ENCODE measurements at places on chromosomes 13 and 19.

DNA sequence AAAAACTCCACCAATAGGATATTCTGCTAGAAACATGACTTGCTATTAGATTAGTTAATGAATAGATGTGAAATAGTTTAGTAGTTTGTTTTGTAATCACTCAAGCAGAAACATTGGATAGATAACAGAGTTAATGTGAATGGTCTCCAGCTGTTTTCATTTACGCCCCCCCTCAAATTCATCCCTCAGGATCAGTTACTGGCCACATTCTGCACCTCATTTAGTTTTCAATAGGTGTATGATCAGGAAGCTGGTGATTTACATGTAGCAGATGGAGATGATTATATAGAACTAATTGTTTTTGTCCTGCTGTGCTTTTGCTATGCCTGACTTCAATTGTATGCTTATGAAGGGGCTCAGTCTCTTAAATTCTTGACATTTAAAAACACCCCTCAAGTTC is 759.0 kb downstream of the SLITRK6 start:
- no peak for DNase-seq

GRCh38 chr13:20824762-20825476 is 51.2 kb upstream of the EEF1AKMT1 start:
- no peak for DNase-seq

GRCh38 chr19:55702131-55702627 is 27.2 kb downstream of the EPN1 start:
- DNase-seq = no peak

DNA sequence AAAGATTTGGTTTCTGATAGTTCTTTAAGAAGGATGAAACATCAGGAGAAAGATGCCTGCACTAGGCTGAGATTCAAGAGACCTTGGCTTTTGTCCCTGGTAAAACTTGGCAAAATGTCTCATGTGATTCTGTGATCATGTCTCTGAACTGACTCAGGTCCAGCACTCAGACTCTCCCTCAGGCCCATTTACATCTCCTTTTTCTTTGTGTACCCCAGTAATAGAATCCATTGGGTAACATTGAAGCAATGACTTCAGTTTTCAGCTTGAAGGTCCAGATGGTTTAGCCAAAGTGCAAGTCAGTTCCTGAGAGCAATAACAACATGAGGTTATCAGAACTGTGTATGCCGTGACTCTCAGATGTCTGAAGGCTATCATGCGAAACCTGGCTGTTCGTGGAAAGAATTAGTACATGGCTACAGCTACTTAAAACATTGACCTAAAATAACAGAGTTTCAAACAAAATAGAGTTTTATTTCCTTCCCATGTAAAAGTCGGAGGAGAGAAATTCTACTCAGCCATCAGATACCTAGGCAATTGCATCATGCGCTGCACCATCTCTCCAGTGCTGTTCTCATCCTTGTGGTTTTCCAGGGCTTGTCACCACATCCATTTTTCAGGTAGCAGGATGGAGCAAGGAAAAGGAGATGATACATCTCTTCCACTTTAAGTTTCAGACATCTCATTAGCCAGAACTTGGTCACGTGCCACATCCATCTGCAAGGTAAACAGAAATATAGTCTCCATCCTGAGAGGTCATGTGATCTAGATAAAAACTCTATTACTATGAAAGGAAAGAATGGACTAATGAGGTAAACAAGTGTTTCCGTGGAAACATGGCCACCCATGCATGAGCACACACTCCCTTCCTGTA is 117.3 kb downstream of the POSTN start:
- no peak for DNase-seq

DNA sequence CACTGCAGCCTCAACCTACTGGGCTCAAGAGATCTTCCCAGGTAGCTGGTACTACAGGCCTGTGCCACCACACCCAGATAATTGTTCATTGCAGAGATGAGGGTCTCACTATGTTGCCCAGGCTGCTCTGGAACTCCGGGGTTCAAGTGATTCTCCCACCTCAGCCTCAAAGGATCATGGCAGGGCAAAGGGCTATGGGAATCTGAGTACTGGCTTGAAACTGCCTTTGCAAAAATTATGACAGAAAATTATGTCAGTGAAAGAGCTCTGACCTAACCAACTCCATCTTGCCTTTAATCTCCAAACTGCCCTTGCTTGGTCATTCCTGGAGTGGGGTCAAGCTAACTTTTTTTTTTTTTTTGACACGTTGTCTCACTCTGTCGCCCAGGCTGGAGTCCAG is 1.3 kb upstream of the DNASE2 start:
- no peak for DNase-seq

- DNase-seq = no peak
Observed at GRCh38 chr19:33554391-33554790, 32.8 kb upstream of the PEPD start.

GRCh38 chr13:40031031-40031430 is 375.6 kb downstream of the COG6 start:
- no peak for DNase-seq

- DNase-seq = no peak
Observed at GRCh38 chr13:94210816-94211215, 268.7 kb downstream of the DCT start.

DNA sequence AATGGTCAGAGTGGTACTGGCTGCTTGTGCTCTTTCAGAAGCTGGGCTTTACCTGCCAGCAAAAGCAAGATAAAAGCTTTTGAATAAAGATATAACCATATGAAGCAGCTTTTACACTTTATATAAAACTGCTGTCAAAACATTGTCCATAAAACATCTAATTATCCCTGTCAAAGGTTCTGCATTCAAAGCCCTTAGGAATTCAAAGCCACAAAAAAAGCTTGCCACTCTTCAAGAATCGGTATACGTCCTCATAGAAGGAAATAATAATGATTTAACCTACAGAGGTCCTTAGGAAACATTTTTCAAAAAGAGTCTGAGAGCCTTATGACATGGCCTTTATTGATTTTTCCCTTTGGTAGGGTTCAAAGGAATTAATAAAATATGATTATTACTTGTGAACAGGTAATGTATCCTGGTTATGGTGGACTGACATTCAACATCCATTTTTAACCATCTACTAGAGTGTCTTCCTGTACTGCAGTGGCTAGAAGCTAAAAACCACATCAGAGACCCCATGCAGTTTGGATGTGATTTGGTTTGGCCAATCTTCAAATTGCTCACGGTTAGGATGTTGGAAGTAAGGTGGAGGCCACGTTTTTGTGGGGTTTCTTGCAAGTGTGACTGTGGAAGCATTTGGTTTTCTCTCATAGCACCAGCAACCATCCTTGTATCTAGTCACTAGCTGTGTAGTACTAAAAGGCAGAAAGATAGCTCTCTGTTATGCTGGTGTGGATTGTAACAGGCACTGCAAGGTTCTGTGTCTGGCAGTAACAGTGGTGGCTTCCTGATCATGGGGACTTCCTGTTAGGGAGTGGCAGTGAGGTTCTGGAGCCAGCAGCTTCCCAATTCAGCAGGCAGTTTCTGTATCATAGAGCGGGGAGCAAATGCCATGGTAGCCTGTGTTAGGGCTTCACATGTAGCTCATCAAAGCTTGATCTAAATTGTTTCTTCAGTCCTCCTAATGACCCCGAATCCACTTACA is 441.5 kb downstream of the DIAPH3 start:
- DNase-seq = no peak

GRCh38 chr13:111491659-111492058 is 171.2 kb downstream of the TEX29 start:
- DNase-seq = no peak

GRCh38 chr19:27748551-27749152 is 1464.3 kb downstream of the UQCRFS1 start:
- no peak for DNase-seq

DNA sequence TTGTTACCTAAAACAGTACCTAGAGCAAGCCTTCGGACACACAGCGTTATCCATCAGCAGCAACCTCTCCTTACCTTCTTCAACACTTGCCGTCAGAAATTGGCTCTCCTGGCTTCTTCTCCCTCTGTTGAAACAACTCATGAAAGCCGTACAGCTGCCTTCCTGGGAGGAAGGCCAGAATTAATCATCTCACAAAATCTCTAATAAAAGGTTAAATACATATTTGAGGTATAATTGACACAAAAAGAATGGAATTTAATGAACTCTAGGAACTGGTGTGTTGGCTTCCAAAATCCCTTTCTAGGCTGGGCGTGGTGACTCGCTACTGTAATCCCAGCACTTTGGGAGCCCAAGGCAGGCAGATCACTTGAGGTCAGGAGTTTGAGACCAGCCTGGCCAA is 37.3 kb upstream of the GTF2F2 start:
- no peak for DNase-seq

GRCh38 chr13:26942184-26942583 is 181.6 kb upstream of the GPR12 start:
- no peak for DNase-seq

DNA sequence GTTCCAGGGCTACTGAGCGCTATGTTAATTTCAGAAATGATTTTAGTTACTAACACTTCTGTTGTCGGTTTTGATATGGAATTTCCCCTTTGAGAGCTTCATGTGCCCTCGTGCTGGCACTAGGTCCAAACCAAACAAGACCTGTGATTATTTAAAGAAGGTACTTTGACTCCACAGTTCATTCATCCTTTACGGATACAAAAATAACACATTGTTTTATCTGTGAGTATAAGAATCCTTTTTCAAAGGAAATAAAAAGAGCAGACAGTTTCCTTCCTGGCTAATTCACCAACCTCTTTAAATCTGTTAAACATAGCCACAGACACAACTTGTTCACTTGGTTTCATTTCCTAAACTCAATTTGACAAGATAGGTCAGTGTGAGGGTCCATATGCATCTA is 141.2 kb downstream of the FLT1 start:
- DNase-seq = no peak

- DNase-seq = no peak
Observed at GRCh38 chr19:18839465-18840287, 7.9 kb downstream of the UPF1 start.

DNA sequence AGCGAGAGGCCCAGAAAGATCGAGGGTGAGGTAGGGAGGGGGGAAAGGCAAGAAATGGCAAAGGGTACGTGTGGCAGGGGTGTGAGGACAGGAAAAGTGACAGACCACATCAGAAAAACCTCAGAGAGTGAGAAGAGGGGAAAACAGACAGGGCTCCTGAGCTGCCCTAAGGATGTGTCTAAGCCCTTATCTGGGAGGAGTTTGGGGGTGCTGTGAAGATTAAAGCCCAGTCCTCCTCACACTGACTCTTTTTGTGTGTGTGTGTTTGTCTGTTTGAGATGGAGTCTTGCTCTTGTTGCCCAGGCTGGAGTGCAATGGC is 703 bp upstream of the PTH2 start:
- DNase-seq = no peak

DNA sequence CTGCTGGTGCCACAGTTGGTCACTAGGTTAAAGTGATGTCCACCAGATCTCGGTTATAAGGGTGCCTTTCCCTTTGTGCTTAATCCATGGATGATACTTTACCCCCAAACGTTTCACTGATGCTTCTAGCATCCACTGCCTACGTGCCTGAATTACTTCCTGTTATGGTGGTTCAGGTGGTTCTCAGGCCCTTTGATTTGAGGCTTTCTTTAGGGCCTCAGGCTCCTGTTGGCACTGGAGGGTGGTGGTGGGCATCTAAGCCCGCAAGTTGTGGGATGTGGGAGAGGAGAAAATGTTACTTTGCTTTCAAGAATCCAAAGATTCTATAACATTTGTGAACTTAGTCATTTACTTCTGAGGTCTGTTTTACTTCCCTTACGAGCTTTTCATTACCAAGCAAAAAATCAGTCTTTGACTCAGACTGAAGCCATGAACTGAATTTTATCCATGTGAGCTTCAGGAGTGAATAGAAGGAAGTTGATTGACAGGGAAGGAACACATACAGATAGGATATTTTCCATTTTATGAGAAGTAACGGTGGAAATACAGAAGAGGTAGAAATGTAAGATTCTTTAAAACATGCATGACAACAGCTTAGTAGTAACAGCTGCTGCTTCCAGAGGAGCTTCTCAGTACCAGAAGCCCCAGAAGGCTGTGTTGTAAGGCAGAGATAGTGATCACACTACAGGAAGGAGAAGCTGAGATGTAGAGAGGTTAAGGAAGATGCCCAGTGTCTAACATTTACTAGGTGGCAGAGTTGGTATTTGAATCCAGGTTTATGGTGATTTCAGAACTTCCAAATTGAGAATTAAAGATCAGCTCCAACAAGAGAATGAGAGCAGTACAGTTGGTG is 65.0 kb downstream of the ARHGEF7 start:
- no peak for DNase-seq

DNA sequence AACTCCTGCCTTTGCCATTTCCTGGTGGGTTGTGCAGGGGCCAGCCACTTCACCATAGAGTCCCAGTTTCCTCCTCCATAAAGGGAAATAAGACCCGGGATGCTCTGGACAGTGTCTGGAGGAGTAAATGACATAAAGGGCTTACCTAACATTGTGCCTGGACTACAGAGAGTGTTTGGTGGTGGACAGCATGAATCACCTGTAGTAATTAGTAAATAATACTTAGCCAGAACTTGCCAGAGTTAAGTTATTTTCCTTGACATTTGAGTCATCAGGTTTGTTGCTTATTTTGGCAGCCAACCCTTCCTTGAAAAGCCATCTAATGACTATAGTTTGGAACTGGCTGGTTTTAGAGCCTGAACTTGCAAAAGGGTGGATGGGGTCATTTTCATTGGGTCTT is 159.2 kb downstream of the SLC7A1 start:
- DNase-seq = no peak

- no peak for DNase-seq
Observed at GRCh38 chr13:113142876-113143275, 15.6 kb upstream of the PROZ start.

- DNase-seq = peak; percentile 92
Observed at GRCh38 chr19:45455707-45456499, 11.9 kb upstream of the FOSB start.

- no peak for DNase-seq
Observed at GRCh38 chr19:17949956-17950309, 17.0 kb upstream of the KCNN1 start.

DNA sequence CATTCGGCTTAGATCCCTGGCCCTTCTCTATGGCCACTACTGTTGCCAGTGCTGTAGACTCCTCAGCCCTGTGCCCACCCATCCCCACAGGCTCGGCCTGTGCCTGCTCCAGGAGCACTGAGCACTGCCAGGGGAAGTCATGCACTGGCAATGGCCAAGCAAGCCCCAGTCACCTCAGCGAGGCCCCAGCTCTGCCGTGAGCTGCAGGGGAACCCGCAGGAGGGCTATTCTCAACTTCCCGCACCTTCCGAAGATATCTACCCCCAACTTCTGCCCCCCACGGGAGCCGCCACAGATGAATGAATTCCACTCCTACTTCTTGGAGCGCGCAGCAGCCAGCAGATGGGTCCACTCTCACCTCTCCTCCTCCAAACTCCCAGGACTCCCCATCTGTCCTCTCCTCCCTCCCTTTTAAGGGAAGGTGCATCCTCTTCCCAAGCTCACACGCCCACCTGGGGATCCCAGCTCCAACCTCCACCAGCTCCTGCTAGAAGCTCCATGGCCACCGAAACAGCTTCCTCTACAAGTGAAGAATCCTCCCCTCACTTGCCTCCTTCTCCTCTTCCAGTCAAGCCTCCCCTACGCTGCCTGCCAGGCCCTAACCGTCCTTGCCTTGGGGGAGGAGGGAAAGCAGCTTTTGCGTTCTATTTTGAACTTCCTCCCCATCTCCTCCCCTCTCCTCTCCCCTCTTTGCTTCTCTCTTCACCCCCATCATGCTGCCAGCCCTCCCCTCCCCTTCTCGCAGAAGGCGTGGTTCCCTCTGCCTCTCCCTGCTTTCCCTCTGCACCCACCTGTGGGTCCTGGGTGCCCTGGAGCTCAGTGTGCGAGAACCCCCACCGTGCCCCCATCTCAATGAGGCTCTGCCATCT is 52.2 kb downstream of the PEPD start:
- no peak for DNase-seq
